ENCODE measurements at places on chromosomes 6 and 20.

GRCh38 chr6:34246563-34247391, 2.0 kb downstream of the SMIM29 start:
- no peak for DNase-seq

DNA sequence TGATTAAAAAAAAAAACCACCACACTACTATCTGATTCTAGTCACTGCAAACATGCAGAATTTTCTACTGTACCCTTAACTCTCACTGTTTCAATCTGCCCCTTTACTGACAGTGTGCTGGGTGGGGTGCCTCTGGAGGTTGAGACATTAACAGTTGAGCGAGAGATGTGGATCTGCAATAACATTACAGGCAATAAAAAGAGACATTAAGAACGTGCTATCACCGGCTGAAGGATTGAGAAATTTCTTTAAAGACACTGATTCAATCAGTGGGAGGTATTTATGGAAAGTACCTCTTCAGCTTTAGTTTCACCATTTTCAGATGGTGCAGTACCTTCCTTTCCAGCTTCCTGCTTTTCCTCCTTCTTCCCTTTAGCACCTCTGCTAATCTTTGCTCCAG, 32.5 kb downstream of the HMGN3 start:
- no peak for DNase-seq

DNA sequence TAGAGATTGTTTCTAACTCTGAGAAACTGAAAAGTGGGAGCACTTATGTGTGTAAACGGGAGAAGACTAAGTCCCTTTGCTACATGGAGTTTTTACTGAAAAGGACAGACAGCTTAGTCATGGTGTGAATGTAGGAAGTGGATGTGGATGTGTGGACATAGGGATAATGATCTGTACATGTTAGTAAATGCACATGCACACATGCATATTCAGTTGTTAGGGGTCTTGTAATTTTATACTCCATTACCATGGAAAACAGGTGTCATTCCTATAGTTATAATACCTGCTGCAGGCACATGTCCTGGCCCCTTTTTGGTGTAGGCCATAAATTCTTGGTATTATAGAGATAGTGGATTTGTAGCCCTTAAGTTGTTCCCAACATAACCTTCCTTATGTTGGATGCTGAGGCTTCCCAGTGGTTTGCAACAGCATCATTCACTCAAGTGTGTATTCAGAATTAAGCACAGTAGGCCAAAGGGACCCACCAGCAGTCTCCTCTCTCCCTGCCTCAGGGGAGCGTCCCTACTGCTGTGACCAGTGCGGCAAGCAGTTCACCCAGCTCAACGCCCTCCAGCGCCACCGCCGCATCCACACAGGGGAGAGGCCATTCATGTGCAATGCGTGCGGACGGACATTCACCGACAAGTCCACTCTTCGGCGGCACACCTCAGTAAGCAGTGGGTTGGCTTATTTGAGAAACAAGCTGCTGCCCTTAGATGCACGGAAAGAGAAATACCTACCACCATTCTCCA, 7.3 kb downstream of the GZF1 start:
- no peak for DNase-seq

DNA sequence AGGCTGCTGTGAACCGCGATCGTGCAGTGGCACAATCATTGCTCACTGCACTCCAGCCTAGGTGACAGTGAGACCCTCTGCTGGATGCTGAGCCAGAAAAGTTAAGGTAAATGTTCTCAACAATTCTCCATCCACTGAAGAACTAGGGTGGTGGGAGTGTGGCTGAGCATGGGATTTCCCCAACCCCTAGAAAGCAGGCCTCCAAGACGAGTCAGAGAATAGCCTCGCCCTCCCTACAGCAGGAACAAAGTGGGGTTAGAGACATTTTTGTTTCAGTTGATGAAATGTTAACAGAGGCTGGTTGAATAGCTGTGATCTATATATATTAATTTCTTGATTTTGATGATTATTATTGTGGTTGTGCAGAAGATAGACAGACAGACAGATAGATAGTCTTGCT, 6.1 kb upstream of the ALDH8A1 start:
- DNase-seq: no peak

- DNase-seq: no peak
Measured at GRCh38 chr6:31299511-31299910, 27.6 kb upstream of the HLA-C start.

GRCh38 chr6:140779991-140780596, 1352.6 kb upstream of the GJE1 start:
- no peak for DNase-seq

DNA sequence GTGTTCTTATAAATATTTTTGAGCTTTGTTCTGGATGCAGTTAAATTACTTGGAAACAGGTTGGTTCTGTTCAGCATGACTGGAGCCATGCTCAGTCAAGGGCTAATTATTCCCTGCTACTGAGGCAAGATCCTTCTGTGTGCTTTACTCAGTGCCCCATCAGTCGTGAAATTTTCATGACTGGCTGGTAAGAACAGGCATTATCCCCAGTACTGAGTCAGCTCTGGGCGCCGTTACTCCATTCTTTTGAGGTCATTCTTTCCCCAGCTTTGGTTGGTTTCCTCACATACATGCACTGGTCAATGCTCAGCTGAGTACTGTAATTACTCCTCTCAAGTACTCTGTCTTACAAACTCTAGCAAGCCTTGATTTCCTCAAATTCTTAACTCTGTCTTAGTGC, 71.3 kb downstream of the CDKAL1 start:
- DNase-seq: no peak
